ENCODE measurements at places on chromosomes 2 and 18.

- no peak overlapping the region for H3K27ac ChIP-seq
- no peaks in the 10 kb centered on the region for H3K4me1 ChIP-seq
- H3K36me3 ChIP-seq: no peaks in the 10 kb centered on the region
- no peaks in the 10 kb centered on the region for H3K27me3 ChIP-seq
- DNase-seq: no peak
- H3K4me3 ChIP-seq: no peak overlapping the region
These were observed 81.2 kb downstream of the TSN start for GRCh38 chr2:121836611-121837010.

- H3K4me1 ChIP-seq: 0 out of 2 replicates have a peak, but pooled peaks cover 2% of the 10 kb centered on the region
- H3K27me3 ChIP-seq: peaks cover 20% of the 10 kb centered on the region
These were observed 185.9 kb upstream of the CCDC150 start for GRCh38 chr2:196453613-196454047.

GRCh38 chr2:181231886-181232621, 225.1 kb upstream of the ITGA4 start:
- no peaks in the 10 kb centered on the region for H3K4me1 ChIP-seq
- H3K36me3 ChIP-seq: no peaks in the 10 kb centered on the region
- H3K27me3 ChIP-seq: no peaks in the 10 kb centered on the region
- no peak overlapping the region for H3K4me3 ChIP-seq

DNA sequence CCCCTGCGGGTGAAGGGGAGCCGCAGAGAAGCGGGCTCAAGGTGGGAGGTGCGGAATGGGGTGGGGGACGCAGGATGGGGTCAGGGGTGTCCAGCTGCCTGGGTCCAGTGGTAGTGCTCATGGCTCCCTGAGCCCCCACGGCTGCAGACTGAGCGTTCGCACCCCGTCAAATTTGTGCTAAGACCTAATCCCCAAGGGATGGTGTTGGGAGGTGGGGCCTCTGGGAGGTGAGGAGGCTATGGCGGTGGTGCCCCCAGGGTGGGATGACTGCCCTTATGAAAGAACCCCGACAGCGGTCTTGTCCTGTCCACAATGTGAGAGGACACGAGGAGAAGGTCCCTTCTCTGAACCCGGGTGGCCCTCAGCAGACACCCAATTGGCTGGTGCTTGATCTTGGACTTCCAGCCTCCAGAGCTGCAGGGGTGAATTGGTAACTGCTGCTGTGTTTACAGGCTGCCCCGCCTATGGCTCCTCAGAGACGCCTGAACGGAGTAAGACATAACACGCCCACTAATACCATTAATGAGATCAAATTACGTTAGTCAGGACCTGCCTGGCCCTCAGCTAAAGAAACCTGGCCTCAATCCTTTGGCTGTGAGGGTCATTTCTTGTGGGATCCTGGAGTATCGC, 42.6 kb downstream of the PXDN start:
- H3K27me3 ChIP-seq: no peaks in the 10 kb centered on the region
- no peak overlapping the region for H3K27ac ChIP-seq
- H3K36me3 ChIP-seq: no peaks in the 10 kb centered on the region
- no peak for DNase-seq

DNA sequence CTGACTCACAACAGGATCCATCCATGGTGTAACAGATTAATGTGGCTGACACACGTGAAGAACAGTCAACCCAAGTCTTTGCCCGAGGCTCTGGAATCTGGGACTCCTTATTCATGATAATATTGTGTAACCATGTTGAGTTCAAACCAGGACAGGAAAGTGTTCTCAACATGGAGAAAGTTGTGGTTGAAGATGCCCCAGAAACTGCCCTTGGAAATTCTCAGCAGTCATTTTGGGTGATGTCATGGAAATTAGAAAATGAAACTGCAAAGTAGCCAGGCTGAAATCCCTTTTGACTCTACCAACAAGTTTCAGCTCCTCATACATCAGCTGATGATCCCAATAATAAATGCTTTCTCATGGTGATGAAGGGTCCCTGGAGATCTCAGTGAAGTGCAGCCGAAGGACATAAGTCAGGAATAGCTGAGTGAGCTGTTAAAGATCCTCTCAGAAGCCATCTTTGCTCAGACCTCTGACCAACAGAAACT, 307.7 kb downstream of the TNS1 start:
- H3K27ac ChIP-seq: no peak overlapping the region
- no peak overlapping the region for H3K4me3 ChIP-seq
- peak; percentile 48 for DNase-seq
- peaks cover 4% of the 10 kb centered on the region for H3K4me1 ChIP-seq

- no peaks in the 10 kb centered on the region for H3K27me3 ChIP-seq
- H3K27ac ChIP-seq: no peak overlapping the region
- DNase-seq: no peak
These were observed 59.5 kb downstream of the FAM168B start for GRCh38 chr2:131033786-131034121.

DNA sequence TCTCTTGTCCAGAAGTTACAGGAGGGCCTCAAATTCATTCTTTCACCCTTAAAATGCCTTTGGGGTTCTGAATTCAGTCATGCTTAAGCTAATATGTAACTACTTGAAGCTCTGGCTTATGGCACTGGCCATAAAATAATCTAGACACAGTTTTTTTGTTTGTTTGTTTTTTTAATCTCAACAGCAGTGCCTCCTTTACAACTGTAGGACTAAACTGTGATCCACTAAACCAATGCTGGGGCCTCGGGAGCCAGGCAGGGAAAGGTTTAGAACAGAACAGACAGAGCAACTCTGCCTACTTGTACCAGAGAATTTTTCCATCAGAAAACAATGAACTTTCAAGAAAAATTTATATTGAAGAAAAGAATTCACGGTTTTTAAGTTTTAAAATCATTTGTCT, 1.7 kb downstream of the STAM2 start:
- H3K36me3 ChIP-seq: no peaks in the 10 kb centered on the region
- H3K4me1 ChIP-seq: 0 out of 2 replicates have a peak, but pooled peaks cover 4% of the 10 kb centered on the region

DNA sequence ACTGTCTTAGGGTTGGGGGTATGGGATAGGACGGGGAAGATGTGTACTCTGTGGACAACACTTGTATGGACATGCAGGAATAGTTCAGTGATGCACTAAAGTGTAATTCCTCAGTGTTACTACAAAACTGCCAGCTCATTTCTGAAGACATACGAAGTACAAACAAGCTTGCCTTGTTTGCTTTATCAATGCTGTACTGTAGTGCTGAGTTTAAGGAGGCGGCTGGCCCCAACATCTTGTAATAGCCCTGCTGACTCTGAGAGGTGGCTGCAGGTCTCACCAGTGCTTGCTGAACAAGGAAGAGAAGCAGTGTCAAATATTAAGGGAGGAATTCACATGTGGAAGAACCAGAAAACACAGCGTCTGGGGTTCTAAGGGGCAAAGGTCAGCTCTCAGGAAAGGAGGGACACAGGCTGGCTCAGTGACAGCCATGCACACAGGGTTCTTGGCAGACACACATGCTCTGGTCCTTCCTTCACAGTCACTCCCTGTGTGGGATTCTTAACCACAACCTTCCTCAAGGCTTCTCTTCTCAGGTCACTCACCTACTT, 39.8 kb upstream of the EVA1A start:
- no peaks in the 10 kb centered on the region for H3K36me3 ChIP-seq
- no peaks in the 10 kb centered on the region for H3K27me3 ChIP-seq
- H3K4me1 ChIP-seq: no peaks in the 10 kb centered on the region
- H3K27ac ChIP-seq: no peak overlapping the region

DNA sequence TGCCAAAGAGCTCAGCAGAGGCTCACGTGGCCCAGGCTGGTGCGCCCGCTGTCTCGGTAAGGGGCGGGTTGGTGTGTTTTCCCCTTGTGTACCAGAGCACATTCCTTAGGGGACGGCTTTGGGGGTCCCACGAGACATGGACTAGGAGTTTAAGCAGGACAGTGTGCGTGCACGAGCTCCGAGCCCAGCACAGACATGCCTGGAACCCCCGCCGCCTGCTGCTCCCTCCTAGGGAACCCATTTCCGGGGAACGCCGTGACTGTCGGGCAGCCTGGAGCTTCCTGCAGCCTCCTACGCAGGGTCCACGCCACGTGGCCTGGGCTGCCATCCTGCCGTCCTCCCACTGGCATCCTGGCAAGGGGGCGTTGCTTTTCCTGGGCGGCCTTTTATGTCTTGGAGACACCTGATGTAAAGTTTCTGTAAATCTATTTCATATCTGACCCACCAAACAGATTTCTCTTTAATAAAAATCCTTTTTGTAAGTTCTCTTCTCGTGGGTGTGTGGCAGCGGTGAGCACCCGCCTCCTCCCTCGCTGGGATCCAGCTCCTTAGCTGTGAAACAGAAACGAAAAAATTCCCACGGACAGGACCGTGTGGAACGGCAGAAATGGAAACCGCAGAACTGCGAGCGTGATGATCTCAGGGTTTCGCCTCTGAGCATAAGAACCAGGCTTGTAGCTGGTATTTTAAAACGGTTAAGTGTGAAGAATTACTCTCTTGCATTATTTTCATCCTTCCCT, 43.5 kb upstream of the KCNG2 start:
- no peak for DNase-seq
- no peak overlapping the region for H3K27ac ChIP-seq
- H3K4me1 ChIP-seq: no peaks in the 10 kb centered on the region
- no peak overlapping the region for H3K4me3 ChIP-seq
- no peaks in the 10 kb centered on the region for H3K27me3 ChIP-seq
- peaks cover 7% of the 10 kb centered on the region for H3K36me3 ChIP-seq

DNA sequence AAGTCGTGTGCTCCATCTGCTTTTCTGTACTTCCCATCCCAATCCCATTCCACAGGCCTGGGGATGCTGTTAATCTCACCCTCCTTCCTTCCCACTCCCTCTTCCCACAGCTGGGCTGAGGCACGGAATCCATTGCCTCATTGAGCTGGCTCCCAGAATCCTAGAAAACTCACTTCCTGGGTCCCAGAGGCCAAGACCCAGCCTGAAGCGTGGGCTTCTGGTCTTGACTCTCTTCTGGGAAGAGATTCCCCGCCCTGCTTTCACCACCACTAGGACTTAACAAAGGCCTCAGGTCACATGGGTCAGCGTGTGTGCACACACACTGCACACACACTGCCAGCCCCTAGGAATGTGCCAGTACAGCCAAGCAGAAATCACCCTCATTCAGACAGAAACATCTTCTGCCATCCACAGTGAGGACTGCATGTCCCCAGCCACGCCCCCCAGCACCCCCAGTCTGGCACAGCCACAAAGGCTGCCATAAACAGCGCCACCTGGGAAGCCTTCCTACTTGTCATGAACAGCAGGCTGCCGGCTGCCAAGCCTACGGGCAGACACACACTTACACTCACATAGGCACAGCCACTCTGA, 165.8 kb downstream of the TNS1 start:
- H3K27ac ChIP-seq: no peak overlapping the region
- no peak for DNase-seq
- H3K36me3 ChIP-seq: no peaks in the 10 kb centered on the region
- H3K27me3 ChIP-seq: no peaks in the 10 kb centered on the region
- no peak overlapping the region for H3K4me3 ChIP-seq

All from MM.1S (cell line).